ENCODE measurements at places on chromosomes 13 and 19.

- no peak for DNase-seq
Measured at GRCh38 chr13:107466326-107467099, 748.8 kb downstream of the LIG4 start.

GRCh38 chr13:111460548-111461444 lies 140.4 kb downstream of the TEX29 start:
- no peak for DNase-seq

GRCh38 chr19:4997297-4997696 lies 28.4 kb downstream of the KDM4B start:
- DNase-seq, result no peak

DNA sequence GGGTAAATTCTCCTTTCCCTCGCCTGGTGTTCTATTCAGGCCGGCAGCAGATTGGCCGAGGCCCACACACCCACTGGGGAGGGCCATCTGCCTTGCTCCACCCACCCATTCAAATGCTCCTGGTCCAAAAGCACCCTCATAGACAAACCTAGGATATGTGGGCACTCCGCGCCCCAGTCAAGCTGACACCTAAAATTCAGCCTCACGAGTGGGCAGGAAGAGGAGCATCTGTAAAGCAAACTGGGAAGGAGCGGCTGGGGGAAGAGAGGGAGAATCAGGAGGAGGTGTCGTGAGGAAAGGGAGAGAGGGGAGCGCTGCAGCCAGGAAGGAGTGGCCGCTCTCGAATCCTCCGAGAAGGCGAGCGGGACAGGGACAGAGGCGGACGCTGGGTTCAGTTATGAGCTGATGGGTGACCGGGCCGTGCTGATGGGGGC lies 136.9 kb downstream of the USP12 start:
- no peak for DNase-seq

DNA sequence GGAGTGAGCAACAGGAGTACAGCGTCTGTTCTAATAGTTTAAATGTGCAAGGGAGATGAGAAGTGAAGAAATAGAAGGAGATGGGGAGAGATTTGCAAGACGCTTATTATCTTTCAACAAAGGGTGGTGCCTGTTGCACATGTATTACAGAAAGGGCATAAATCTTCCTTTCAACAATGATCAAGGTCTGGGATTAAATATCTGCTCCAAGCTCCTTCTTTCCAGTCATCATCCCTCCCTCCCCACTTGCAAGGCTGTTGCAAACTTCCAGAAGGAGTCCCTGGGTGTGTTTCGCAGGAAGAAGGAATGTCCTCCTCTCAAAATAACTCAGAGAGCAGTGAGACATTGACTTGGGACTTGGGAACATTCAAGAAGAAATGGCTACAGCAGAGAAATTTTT lies 63.5 kb upstream of the MYCBP2 start:
- no peak for DNase-seq

DNA sequence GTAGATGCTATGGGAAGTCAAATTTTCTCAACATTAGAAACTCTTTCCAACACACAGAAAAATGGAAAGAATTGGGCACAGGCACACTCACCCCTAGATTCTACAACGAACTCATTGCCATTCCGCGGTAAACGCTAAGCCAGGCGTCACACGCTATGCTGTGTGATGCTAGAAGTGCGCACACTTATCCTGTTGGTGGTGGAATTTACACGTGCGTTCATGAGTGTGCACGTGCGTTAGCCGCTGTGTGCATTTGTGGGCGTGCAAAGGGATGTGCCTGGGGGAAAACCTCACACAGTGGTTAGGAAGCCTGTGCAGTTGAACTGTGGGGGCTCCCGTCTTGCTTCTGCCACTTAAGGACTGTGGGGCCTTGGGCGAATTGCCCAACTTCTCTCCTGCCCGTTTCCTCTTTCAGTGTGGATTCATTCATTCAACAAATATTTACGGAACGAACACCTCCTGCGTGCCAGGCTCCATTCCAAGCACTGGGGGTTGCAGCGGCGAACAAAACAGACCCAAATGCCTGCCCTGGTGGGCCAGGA lies 7.7 kb downstream of the NFILZ start:
- DNase-seq, result peak; percentile 56

DNA sequence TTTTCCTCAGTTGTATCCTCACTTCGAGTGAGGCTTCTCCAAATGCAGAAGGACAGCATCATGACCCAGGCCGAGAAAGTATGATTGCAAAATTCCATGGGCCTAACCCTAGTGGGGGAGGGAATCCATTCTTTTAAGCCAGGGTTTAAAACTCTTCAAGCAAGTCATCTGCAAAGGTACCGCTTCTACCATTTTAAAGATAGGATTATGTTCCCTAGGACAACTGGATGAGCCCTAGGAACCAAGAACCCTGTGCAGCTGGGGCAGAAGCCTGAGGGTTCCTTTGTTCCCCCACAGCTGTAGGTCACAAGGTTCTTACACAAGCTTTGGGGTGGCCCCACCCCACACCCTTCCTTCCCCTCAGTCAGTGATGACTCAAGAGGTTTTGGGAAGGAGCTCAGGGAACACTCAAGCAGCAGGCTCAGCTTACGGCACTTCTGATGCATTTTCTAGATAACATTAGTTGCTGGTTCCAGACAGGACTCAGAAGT lies 13.5 kb downstream of the ARL11 start:
- peak; percentile 24 for DNase-seq

- no peak for DNase-seq
Measured at GRCh38 chr19:46303691-46304397, 7.0 kb downstream of the HIF3A start.

- DNase-seq, result no peak
Measured at GRCh38 chr13:25455146-25455545, 83.4 kb downstream of the ATP8A2 start.

DNA sequence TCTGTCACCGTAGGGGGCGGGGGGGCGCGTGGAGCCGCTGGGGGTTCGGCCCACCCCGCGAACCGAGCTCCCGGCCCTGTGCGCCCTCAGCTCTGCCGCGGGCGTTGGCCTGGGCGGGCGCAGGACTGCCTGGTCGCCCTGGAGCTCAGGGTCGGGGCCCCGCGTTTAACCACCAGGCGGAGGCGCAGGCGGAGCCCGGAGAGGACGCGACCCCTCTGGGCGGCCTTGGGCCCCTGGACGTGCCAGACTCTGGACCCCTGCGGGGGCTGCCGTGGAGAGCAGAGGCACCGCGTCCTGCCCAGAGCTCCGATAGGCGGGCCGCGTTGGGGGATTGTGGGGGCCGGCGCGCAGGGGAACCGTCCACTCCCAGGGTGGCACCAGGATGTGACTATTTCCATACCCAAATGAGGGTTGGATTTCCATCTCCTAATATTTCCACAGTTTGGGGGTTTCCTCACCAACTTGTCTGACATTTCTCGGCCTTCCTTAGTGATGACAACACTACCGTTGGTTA lies 13.0 kb upstream of the USP29 start:
- no peak for DNase-seq

GRCh38 chr19:45094137-45094536 lies 1.2 kb downstream of the PPP1R37 start:
- no peak for DNase-seq

- no peak for DNase-seq
Measured at GRCh38 chr13:50580684-50581305, 262.7 kb downstream of the DLEU7 start.

GRCh38 chr19:39211731-39212374 lies 7.8 kb upstream of the SYCN start:
- DNase-seq, result no peak

DNA sequence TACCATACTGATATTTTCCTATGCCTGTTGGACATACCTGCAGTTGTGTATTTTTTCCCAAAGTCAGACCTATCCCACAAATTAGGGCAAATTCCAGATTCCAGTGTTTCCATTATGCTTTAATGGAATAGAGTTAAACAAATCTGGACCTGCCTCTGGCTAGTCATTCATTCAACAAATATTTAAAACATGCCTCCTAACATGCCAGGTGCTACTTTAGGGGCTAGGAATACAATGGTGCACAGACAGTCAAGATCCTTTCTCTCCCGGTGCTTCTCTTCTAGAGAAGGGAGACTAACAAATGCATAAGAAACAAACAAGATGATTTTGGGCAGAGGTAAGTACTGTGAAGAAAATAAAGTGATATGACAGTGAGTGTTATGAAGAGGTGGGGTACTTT lies 7.5 kb upstream of the WDFY2 start:
- no peak for DNase-seq

All from GDM1 (cell line).